ENCODE measurements at places on chromosomes 5 and 9.

DNA sequence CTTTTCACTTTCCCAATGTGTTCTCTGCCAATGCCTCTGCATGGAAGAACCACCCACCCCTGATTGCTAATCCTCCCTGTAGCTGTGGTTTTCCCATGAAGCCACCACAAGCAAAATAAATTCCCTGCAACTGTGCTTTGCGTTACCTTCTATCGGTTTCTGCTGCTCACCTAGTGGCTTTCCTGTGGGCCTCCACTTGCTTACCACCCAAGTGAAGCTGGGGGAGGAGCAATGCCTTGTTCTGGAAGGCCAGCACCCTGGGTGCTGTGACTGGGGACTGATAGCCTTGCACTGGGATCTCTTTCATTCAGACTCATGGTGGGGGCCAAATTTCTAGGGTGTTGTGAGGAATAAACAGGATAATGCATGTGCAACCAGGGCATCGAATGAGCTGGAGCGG, 56.3 kb upstream of the GDNF start:
- DNase-seq = no peak

DNA sequence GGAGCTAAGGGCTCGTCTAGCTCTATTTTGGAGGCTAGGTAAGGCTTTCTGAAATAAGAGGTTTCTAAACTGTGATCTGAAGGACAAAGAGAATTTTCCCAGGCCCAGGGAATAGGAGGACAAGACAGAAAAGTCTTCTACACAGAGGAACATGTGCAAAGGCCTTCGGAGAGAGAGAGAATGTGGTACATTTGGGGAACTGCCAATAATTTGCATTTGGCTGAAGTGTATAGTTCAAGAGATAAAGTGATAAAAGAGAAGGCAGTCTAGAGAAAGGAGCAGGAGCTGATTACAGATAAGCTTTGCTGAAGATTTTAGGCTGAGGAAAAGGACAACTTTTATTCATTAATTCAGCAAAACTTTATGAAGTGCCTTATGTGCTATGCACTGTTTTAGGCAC, 214.4 kb upstream of the ELL2 start:
- DNase-seq = no peak

GRCh38 chr9:136617746-136618579, 44.8 kb upstream of the EGFL7 start:
- no peak for DNase-seq

DNA sequence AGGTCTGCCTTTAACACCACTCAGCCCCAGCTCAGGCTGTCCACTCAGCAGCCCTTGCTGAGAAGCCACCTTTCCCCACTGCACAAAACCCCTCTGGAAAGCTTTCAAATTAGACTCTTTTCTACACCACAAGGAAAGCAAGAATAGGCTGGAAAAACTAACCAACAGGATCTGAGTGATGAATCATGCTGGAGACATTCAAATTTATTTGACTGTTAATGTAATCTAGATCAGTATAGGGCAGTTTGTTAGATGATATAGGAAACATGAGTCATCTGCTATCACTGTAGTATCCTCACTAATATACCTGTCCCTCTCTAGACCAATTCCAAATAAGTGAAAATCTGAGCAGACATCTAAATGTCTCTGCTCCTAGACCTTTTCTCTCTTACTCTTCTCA, 127.8 kb upstream of the PAM start:
- DNase-seq = no peak

DNA sequence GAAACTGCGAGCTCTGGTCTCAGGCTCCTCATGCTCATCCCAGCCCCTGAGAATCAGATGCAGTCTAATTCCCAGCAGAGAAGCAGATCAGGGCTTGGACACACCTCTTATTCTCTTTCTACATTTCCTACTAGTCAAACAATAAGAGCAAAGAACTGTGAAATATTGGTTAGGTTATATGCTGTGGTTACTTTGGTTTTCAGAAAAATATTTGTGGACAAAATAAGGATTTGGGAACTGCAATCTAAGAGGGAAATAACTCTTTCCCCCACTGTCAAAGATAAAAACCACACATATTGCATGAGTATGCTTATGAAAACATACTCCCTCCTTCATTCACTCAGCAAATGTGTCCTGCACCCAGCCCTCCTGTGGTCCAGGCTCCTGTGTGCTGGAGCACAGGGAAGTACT, 164.5 kb upstream of the S1PR3 start:
- peak; percentile 67 for DNase-seq

DNA sequence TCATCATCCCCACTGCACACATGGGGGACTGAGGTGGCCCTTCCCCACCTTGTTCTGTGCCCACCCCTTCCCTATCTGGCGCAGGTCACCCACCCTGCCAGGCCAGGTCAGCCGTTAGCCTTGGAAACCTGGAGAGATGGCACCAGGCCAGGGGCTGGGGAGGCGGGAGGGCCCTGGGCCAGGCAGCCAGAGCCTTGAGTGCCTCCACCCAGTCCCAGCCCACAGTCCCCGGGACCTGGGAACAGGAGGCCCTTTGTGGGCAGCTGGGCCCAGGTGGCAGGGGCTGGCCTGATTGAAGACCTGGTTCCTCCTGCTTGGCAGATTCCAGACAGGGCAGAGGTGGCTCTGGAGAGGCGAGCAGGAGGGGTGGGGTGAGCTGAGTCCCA, 70.6 kb downstream of the LRSAM1 start:
- DNase-seq = no peak

DNA sequence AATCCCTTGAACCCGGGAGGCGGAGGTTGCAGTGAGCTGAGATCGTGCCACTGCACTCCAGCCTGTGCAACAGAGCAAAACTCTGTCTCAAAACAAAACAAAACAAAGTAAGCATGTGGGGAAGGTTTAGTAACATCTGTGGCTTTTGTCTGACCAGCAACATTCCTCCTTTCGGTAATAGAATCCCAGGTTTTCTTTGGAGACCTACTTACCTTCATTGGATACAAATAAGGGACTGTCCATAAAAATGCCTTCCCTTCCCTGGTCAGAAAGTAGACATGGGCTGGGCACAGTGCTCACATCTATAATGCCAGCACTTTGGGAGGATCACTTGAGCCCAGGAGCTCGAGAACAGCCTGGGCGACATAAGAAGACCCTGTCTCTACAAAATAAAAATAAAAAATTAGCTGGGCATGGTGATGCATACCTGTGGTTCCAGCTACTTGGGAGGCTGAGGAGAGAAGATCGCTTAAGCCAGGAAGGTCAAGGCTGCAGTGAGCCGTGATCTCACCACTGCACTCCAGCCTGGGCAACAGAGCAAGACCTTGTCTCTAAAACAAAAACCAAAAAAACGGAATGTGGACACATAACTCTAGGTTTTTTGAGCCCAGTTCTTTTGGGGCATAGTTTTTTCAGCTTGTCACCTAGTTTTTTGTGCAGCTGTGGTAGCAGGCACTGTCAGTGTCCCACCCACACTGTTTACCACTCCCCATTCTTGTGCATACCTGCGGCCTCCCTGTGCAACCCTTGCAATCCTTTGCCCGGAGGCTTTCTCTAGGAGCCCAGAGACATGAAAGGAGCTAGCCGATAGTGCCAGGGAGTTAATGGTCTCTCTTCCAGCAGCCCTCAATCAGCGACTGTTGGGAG, 9.0 kb upstream of the SPINK4 start:
- no peak for DNase-seq

DNA sequence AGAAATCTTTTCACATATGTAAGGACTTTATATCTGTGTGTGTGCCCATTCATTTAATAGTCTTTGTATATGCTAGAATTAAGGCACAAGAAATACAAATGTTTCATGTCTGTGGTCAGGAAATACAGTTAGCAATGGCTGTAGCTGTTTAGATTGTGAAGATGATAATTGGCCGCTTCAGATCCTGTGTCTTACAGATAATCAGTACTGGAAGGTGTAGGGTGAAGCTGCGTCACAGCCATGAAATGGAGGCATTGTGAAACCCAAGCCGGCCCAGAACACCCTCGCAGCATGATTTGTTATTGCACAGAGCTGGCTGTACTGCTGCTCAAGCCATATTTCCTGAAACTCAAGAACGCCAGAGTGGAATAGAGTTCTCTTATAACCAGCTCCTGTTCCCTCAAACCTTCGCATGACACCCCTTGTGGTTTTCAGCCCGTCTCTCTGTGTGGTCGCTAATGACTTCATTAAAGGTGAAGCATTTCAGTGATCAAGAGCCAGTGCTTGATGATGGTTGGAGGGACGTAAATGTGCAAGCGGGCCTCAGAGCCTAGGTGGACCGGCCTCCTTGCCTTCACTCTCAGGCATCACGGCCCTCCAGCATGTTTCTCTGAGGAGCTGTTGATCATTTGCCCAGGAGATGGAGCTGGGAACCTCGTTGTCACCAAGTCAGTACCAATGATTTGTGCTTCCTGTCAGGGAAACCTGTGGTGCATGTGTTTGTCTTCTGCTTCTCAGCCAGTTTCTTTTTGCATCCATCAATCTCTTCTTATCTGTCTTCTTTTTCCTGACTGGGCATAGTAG, 80.1 kb downstream of the F2RL2 start:
- no peak for DNase-seq

GRCh38 chr9:126421567-126422428, 95.2 kb downstream of the MVB12B start:
- no peak for DNase-seq

DNA sequence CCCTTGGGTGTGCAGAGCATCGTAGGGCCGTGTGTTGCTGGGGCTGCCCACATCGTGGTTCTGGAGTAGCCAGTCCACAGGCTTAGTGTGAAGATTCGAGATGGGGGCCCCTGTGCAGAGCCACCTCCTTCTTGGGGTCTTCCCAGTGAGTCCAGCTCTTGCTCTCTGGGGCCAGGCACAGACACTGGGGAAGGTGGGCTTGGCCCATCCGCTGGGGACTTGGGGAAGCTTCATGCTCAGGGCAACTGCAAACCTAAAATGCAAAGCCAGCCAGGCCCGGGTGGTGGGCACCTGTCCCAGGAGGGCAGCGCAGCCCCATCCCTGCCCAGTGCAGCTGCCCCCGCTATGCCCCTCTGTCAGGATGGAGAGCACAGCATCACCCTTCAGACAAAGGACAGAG, 46.4 kb upstream of the LRRC14B start:
- DNase-seq = no peak

- no peak for DNase-seq
These were observed 1642.7 kb upstream of the WWC1 start for GRCh38 chr5:166648736-166649135.

All from foreskin fibroblast (primary cell).